ENCODE measurements at places on chromosomes 12 and 14.

GRCh38 chr12:120909633-120910298 lies 5.6 kb upstream of the SPPL3 start:
- DNase-seq: no peak

DNA sequence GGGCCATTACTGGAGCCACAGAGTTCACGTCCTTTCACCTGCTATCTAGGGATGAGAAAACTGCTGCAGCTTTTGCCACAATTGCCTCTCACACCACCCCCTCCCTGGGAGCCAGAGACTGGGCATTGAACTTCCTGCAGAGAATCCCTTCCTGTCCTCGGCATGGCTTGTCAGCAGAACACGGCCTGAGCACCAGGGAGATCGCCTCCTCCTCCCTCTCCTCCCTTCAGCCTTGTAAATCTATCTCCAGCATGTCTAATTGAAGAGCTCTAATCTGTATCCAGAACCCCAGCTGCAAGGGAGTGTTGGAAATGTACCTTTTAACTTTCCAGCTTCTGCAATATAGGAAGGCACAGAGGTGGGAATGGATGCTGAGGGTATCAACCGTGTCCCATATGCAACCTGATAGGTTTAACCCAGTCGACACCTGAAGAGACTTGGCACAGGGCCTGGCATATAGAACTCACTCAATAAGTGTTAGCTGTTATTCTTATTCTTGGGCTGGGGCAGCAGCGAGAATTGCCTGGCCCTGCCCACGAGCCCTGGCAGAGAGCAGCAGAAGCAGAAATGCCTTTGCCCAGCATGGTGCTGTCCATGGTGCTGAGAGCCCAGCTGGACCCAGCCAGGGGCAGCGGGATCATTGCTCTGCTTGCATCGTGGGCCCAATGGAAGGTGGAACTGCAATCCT lies 26.8 kb downstream of the TMEM63C start:
- DNase-seq: peak; percentile 88

GRCh38 chr12:122371475-122372045 lies 50.9 kb downstream of the CLIP1 start:
- peak; percentile 6 for DNase-seq

- DNase-seq: peak; percentile 80
Measured at GRCh38 chr14:105489542-105490266, 1.3 kb upstream of the TEDC1 start.

DNA sequence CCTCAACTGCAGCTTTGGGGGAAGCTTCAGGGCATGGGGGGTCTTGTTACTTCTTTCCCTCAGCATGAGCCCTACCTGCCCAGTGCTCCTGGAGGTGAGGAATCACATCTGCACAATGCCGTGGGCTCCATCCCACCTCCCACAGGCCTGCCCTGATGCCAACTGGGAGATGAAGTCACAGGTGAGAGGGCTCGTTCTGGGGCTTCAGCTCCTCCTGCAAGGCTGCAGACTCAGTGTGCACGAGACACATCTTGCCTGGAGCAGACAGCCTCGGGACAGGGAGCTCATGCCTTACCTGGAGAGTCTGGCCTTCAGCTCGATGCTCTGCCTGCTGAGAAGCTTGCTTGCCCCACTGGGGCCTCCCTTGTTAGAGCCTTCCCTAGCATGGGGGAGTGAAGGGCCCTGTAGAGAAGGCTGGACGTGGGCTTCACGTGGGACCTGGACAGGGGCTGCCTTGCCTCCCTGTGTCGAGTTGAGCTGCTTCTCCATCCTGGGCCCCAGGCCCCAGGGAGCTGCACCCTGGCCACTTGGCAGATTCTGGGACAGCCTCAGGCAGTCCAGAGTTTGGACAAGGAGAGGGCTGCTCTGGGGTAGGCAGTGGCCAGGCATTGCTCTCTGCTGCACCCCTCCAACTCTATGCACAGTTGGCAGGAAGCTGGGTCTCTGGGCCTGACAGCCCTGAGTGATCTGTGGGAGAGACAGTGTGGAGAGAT lies 171.4 kb downstream of the KIF26A start:
- no peak for DNase-seq

DNA sequence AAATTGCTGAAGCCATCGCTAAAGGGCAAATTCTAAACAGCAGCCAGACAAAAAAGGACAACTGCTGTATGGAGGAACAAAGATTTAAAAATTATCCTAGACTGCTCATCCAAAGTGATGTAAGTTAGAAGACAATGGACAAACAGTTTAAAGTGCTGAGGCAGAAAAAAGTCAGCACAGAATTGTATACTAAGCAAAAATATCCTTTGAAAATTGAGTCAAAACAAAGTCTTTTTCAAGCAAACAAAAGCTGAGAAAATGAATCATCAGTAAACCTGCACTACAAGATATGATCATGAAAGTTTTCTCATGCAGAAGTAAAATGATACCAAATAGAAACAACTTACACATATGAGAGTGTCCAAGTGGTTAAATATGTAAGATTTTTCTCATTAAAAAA lies 43.6 kb downstream of the EML5 start:
- DNase-seq: no peak

- no peak for DNase-seq
Measured at GRCh38 chr12:64534672-64535199, 75.6 kb upstream of the RASSF3 start.

GRCh38 chr14:96987086-96987474 lies 189.9 kb downstream of the VRK1 start:
- no peak for DNase-seq

- no peak for DNase-seq
Measured at GRCh38 chr12:2246358-2246757, 193.6 kb downstream of the CACNA1C start.

DNA sequence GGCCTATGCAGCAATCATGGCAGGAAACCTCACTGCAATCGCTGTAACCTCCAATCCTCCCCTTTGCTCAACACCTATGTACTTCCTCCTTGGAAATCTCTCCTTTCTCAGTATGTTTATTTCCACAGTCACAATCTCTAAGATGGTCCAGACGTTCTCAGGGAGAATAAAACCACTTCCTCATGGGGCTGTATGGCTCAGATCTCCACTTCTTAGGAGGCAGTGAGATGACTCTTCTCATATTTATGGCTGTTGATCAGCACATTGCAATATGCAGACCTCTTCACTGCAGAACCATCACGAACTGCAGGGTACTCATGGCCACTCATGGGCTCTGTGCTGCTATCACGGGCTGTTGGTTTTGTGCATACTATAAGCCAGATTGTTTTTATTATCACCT lies 17.1 kb upstream of the OR4K17 start:
- DNase-seq: no peak

DNA sequence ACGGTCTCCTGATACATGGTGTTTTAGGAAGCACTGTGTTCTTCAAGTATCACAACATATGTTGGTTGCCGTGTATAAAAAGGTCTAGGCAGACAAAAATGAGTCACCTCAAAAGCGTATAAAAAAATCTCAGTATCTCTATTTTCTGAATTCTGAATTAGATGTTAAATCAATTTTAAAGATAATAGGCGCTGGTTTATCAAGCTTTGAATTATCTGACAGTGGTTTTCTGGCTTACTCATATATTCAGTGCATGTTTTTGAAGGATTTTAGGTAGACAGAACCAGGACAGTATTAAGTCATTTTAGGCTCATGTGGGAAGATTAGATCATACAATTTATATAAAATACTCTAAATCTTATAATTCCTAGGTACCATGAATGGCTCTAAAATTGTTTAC lies 110.8 kb downstream of the TMTC2 start:
- no peak for DNase-seq

GRCh38 chr14:55771242-55771981 lies 191.4 kb downstream of the KTN1 start:
- no peak for DNase-seq

DNA sequence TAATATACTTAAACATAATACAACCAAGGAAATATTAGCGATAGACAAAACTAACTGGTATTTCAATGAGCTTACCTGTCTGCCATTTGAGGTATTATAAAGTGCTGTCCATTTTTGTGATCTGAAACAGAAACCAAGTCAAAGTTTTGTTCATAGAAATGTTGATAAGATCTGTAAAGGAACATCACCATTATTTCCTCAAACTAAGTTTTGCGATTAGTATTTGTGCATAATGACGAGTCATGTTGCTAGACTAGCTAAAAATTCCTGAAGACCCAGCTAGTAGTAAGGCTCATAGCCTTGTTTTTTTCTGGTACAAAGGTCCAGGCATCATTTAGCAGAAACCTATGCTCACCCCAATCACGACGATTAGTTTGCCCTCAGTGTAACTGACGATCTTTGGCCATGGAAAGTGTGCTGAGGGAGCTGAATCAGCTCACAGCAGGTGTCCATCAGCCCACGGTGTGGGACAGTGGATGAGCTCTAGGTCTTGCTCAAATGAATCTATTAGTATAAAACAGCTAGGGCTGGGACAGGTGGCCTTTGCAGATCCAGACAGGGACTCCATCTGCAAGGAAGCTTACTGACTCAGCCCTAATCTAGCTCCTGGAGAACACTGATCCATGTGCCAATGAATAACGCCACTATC lies 28.7 kb downstream of the GIT2 start:
- DNase-seq: no peak

DNA sequence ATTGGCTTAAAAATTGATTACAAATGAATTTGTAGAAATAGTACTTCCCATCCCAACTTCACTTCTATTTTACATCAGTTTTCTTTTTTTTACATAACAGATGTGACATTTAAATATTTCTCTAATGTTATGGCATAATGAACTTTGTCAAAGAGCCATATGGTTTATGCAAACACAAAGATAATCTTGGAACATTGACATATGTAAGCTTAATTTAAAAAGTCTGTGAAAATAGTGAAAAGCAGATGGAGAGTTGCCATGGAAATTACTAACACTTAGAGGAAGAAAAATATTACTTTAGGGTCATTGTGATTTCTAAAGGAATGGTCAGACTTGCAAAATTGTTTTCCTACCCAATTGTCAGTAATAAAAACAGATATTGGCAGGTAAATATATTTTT lies 232.4 kb downstream of the AEBP2 start:
- no peak for DNase-seq

GRCh38 chr12:22670762-22671161 lies 45.8 kb downstream of the ETNK1 start:
- no peak for DNase-seq

DNA sequence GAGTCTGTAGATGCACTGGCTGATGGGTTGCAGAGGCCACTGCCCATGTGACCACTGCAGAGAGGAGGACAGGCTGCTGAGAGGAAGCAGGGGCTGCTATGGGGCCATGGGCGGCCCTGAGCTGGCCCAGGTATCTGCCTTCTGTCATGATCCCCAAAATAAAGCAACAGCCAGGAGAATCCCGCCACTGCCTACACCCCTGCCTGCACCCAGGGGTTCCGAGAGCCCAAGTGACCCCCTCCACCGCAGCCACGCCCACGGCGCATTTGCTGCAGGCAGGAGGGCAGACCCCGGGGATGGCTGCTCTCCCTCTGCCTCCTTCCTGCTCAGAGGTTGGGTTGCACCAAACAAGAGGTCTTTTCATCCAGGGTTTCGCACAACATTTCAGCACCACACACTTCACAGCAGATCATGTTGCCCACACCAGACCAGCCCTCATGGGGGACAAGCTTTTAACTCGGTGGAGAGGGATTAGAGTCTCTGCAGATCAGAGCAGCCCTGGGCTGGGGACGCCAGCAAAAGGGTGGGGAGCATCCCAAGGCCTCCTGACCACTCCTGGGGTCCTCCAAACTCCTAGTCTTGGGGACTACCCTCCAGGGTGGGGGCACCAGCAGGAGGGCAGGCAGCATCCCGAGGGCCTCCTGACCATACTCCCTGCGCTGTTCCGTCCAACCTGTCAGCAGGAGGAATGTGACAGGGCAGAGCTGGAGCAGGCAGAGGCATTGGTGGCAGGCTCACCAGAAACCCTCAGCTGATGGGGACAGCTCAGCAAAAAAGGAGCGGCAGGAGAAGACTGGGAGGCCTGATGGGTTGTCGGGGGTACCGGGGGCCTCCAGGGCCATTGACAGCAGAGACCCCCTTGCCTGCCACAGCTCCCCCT lies 14.1 kb downstream of the CCDC85C start:
- DNase-seq: no peak

DNA sequence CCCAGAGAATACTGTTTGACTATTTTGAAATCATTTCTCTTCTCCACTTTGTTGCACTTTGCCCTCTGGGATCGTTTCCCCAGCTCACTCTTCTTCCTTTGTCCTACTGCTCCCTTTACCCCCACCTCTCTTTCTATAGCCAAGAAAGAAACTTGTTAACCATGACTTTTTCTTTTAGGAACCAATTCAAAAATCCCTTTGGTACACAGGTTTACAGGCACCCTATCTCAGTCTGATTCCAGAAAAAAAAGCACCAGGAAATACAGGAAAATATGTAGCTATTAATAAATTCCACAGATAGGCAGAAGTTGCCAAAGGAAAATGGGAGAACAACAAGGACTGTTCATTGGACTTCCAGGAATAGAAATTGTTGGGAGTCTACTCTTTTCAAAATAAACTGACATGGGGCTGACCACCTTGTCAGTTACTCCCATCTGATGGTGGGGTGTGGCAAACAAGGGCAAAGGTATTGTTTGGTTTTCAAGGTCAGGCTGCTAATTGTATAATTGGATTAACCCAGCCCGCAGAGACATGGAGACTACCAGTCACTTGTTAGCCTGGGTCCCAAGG lies 82.4 kb downstream of the CRADD start:
- DNase-seq: no peak

DNA sequence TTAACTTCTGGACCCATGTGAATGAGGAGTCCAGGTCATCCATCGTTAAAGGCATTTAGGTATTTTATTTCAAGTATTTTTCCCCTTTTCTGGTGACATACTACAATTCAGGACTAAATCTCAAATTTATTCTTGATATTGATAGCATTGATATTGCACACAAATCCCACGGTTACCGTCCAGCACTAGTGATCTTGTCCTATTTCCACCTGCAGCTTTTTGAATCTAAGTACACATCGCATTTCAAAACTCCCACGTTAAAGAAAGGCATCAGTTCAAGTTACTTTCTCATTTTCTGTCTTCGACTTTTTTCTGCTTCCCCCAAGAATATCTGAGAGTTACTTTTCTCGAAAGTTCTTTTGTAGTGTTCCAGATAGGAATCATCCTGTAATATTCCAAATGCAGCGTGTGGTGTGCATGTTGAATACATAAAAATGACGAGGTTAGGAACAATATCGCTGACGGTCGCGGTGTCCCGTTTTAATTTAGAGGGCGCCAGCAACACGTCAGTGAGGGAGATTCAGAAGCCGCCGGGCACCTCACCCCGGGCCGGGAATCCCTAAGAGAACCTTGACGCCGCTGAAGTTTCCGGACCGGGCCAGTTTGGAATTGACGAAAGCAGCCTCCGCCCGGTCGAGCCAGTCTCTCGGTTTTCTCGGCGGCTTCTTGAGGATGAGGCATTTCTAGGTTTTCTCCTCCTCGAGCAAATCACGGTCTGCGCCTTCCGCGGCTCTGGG lies 569 bp upstream of the RGS6 start:
- peak; percentile 28 for DNase-seq

DNA sequence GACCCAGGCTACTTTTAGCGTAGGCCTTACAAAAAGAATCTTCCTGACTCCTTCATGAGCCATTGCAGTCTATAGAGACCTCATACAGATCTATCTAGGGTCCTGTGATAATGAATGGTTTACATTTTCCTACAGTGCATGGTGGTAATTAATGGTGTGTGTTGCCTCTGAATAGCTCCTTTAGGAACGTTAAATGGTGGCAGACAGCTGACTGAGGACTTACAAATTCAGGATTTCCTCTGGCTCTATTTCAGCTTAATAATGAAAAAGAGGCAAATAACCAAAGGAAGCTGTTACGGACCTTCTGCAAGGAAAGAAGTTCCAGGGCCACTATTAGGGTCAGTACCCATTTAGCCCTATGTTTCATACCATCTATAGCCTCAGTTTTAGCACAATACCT lies 5.1 kb downstream of the IKBIP start:
- DNase-seq: no peak

Data from endothelial cell (in vitro differentiated cells).